Stimulated activated CD8-positive, alpha-beta memory T cell treated with anti-CD3 and anti-CD28 coated beads, Interleukin-15, amount 100 ng/mL, for 48 hours (primary cell): ENCODE measurements at places on chromosomes 12 and 14.

GRCh38 chr12:90959538-90960139, 4.7 kb upstream of the CCER1 start:
- no peak for DNase-seq

- no peak for DNase-seq
Measured at GRCh38 chr14:26622611-26623010, 24.8 kb upstream of the NOVA1 start.

- no peak for DNase-seq
Measured at GRCh38 chr12:105980533-105980932, 158.2 kb downstream of the NUAK1 start.

GRCh38 chr12:109020796-109021380, at the start of gene SVOP:
Gene SVOP (minus strand): TSS chr12:109021068. CDS start chr12:109020868, 200 bp downstream.
- DNase-seq: peak; percentile 7

DNA sequence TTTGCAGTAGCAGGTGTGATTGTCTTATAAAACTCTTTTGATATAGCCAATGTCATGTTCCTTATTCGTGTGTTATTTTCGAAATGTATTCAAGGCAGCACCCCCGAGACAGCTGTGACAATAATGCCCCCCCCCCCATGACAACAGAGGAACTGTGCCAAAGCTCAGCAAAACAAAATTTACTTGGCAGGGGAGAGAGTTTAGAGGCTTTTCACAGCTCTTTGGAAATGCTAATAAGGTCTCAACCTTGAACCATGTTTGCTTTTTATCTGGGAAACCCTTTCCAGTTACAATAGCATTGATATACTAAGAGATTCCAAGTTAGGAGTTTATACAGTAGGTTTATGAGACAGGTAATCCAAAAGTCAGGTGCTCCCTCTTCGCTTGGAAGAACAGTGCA, 56.4 kb upstream of the USP44 start:
- no peak for DNase-seq

DNA sequence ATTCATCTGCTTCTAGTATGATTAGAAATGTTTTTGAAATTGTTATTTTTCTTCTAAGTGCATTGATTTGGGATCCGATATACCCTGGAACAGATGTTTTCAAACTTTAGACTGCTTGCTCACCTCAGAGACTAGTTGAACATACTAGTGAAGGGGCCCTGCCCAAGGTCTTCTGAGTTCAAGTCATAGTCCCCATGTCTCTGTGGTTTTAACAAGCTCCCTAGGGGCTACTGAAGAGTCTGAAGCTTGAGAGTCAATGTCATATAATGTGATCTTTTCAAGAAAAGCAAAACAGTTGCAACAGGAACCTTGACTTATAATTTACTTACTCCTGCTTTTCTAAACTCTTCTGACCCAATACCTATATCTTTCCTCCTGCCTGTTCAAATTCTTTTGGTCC, 7.5 kb upstream of the UBE2N start:
- no peak for DNase-seq

GRCh38 chr12:122040579-122041386, 19.1 kb downstream of the BCL7A start:
- DNase-seq: no peak

- DNase-seq: no peak
Measured at GRCh38 chr12:123441523-123442164, 5.2 kb upstream of the RILPL2 start.

- DNase-seq: no peak
Measured at GRCh38 chr12:2003676-2004112, 563 bp downstream of the DCP1B start.

GRCh38 chr12:78793491-78793890, 71.1 kb upstream of the SYT1 start:
- no peak for DNase-seq

- DNase-seq: no peak
Measured at GRCh38 chr12:46677749-46678148, 148.0 kb downstream of the SLC38A4 start.

GRCh38 chr14:103205541-103205906, 82.3 kb downstream of the TNFAIP2 start:
- no peak for DNase-seq

DNA sequence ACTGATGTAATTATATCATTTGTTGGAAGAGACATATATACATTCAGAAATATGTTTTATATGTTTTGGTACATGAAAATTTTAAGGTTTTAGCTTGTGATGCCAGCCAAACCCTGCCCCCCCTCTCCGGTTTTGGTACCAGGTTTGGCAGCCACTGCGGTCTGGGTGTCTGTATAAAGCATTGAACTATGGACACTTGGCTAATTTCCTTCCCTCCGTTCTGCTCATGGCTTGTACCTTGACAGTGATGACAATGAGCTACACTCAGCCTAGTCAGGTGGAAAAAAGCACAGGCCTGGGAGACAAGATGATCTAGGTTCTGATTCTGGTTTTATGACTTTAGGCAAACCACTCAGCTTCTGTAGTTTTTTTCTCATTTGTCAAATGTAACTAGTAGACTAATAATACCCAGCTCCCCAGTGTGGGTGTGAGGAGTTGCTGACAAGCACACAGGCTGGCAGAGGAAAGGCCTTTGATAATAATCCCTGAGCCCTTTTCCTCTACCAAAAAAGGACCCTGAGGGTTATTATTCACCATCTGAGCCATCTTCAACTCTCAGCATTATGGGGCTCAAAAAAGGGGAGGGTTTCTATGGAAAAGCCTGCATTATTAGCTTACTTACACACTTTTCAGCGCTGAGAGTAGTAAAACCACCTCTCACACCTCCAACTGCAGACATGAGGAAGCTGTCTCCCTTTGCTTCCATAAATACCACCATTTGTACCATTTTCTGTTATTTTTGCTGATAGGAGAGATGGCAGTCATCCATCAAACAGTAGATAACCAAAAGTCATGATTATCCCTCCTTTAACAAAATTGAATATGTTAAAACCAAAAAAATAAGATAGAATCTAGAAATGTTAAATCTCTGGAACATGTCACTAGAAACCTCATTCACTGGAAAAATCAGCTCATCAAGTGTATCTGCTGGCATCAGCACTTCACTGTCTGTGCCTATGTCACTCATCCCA, 76.3 kb upstream of the PSMC1 start:
- DNase-seq: no peak

DNA sequence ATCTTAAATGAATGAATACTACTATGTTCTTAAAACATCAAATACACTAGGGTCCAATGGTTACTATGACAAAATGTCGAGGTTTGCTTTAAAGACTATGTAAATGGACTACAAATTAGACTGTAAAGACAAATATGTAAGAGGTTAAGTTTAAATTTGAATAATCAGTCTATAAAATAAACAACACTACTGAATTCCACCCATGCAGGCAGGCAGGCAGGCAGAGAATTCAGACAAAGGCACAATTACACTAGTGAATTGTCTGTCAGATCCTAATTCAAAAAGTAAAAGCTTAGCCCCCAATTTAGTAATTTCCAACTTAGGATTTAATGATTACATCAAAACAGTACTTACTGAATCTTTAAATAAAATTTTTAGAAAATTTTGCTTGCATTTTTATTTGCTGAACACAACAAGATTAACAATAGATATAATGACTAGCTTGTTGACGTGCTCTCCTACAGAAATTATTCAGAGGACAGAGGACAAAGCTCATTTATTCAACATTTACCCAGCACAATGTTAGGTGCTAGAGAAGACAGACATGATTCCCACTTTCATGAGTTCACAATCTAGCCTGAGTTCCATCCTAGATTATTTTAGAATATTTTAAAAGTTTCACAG, 97.4 kb downstream of the CDK17 start:
- no peak for DNase-seq

DNA sequence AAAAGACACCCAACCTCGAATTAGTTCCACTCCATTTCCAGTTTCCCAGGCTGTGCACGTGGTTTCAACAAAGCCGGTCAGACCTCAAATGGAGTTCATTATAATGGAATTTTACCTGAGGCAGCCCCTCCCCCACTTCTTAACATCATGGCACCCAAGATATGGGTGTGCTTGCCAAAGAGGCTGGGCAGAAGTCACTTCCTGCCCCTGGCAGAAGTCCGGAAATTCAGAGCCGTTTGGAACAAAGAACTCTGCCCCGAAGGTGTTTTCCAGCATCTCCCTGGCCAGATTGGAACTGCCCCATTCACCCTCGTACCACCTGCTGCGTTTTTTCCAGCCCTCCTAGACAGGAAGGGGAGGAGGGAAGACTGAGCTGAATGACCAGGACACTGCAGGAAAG, 8.2 kb downstream of the VDR start:
- no peak for DNase-seq

GRCh38 chr12:124111006-124111405, 138.0 kb downstream of the ZNF664 start:
- no peak for DNase-seq
